Amniotic stem cell (primary cell): ENCODE measurements at places on chromosomes 2 and 18.

DNA sequence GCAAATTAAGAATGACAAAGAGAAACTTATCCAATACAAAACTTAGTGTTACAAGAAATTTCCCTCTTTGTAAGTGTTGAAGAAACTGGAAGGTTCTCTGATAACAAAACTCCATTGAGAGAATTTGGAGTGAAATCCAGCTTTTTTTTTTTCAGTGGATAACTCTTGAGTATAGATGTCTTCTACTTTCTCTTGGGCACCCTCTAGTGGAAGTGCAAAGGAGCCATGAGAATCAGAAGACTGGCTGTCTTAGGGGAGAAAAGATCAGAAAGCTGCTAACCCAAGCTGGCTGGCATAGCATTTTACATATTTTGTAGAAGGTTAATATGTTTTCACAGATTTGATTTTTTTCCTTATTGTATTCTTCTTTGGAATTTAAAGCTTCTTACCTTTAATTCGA, 138.8 kb upstream of the SATB2 start:
- no peak for DNase-seq

GRCh38 chr2:76679025-76679396, 843.2 kb downstream of the LRRTM4 start:
- no peak for DNase-seq

DNA sequence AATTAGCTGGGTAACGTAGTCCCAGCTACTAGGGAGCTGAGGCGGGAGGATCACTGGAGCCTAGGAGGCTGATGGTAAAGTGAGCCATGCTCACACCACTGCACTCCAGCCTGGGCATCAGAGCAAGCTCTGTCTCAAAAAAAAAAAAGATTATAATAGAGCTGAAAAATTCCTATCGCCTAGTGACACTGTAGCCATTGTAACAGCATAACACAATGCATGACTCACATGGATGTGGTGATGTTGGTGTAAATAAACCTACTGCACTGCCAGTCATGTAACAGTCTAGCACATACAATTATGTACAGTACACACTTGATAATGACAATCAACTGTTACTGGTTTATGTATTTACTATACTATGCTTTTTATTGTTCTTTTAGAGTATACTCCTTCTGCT, 39.6 kb downstream of the MGAT4A start:
- no peak for DNase-seq

- DNase-seq: no peak
Observed at GRCh38 chr2:24076849-24077534, 866 bp upstream of the SF3B6 start.

DNA sequence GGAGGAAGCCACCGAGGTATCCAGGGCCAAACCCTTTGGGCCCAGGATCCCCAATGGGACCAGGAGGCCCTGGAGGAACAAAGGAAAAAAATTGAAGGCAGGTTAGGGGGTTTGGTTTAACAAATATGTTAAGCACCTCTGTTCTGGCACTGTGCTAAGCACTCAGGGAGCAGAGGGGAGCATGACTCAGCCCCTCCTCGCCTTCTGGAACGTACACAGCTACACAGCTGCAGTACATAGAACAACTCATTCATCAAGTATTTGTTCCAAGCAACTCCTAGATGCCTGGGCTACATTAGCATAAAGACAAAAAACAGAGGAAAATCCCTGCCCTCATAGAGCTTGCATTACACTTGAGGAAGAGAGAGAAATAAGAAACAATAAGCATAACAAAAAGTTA, 153.6 kb downstream of the COL4A4 start:
- no peak for DNase-seq

DNA sequence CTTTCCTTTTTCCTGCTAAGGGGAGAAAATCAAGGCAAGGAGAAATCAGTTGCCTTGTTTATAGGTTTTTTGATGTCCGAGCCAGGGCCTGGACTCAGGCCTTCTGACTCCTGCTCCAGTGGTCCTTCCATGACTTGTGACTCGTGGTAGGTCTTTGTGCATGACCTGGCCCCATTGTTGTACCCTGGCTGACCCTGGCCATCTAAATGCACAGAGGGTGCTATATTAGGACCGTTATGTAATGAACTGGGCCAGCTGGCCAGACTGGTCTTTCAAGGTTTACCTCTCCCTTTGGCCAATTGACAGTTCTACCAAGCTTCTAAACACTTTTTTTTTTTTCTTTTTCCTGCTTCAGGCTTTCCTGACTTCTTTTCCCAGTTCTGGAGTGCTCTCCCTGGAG, 81.1 kb downstream of the SETBP1 start:
- no peak for DNase-seq

- DNase-seq: no peak
Observed at GRCh38 chr2:23449413-23449812, 64.4 kb downstream of the KLHL29 start.

DNA sequence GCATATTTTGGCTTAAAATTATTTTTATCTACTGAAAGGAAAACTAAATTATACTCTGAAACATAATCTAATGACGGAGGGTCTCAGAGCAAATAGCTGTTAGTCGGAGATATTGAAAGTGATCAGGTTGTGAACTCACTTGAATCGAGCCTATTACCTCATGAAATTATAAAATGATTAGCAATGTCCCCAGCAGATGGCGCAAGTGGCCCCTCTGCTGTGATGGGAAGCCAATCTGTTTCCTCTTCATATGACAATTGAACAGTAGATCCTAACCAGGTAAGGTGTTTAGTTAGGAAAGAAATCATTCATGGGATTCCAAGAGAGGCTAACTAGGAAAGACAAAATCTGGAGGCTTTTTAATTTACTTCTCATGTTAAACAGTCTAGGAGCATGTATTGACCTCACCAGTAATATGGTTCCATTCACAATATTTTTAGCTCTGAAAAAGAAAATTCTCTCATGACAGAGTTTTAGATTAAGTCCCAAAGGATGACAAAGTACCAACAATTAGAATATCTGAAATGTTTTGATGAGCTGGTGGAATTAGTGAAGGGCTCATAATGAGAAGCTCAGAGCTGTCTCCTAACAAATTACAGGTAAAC, 29.9 kb upstream of the MPPE1 start:
- DNase-seq: peak; percentile 49

DNA sequence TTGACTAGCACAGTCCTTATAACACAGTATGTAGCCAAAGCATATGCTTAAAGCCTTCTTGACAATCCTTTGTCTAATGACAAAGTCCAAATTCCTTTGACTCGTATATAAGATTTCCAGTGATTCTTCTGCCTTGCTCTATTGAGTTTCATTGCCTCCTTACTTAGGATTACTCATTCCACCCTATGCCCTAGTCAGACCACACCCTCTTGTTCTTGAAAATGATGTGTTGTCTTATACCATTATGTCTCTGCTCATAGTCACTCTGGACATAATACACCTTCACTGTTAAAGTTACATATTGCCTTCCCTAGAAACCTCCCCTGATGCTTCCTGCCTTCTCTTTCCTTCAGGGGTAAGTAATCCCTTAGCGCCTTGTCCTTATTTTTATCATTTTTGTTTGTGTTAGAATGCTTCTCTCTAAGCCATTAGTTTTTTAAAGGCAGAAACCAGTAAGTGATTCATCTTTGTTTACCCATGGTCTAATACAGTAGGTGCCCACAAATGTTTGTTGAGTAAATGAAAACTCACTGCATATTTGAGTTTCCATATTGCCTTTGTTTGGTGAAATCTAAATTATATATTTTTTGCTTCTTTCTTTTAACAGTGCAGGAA, 19.3 kb downstream of the GPD2 start:
- DNase-seq: no peak

GRCh38 chr2:32446369-32446768, 89.5 kb downstream of the BIRC6 start:
- no peak for DNase-seq

- DNase-seq: no peak
Observed at GRCh38 chr2:9483107-9483506, 8.8 kb downstream of the IAH1 start.

- DNase-seq: no peak
Observed at GRCh38 chr2:112485849-112486248, 3.9 kb downstream of the TTL start.

DNA sequence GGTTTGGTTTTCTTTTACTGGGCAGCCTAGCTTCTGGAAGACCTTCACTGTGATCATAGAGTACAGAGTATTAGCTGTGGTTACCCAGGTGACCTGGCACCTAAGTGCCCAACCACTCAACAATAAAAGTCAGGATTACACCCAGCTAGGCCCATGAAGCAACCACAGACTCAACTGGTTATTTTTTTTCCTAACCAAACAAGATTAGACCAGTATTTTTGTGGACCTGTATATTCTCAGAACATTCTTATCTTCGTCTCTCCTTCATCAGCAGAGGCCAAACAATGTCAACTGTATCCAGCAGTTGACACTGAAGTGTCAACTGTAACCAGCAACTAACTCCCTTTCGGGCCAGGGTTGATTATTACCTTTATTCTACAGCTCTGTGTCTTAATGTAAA, 289.2 kb upstream of the SLC39A10 start:
- no peak for DNase-seq

DNA sequence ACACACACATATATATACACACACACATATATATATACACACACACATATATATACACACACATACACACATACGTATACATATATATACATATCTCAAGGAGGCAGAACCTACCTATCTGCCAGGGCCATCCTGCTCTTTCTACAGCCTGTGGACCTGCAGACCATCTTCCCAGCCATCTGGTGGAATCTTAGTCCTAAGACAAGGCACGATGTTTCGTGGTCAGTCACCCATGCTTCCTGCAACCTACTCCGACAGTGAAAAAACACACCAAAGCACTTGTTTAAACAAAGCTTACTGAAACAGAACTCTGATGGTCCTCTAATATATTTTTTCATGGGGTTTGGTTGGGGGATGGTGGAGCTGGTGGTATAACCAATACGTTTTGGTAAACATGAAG, 164.2 kb upstream of the ZNF521 start:
- DNase-seq: no peak

- no peak for DNase-seq
Observed at GRCh38 chr18:8474661-8475060, 134.6 kb upstream of the RAB12 start.

GRCh38 chr2:233406865-233407264, 52.6 kb downstream of the DGKD start:
- DNase-seq: no peak

DNA sequence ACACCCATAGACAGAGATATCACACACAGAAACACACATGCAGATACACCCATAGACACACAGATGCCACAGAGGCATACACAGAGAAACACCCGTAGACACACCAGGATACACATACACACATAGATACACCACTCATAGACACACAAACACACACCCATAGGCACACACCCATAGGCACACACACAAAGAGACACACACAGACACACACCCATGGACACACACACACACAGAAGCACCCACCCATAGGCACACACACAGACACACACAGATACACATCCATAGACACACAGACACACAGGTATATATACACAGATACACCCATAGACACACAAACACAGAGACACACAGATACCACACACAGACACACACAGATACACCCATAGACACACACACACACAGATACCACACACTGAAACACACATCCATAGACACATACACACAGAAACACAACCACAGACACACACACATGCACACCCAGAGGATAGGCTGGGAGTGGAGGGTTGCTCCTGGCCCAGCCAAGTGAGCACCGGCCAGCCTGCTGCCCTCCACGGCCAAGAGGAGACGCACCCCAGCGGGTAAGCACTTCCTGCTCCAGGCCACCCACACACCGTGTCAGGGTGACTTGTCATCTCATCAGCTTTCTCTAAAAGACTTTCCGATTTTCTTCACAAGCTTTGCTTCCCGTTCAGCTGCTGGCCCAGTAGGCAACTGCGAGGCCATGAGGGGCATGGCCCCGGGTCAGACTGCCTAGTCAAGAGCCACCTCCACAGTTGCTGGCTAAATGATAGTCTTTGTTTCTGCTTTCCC, 14.1 kb upstream of the CNNM3 start:
- no peak for DNase-seq

- no peak for DNase-seq
Observed at GRCh38 chr2:143231254-143231645, 102.0 kb downstream of the ARHGAP15 start.

DNA sequence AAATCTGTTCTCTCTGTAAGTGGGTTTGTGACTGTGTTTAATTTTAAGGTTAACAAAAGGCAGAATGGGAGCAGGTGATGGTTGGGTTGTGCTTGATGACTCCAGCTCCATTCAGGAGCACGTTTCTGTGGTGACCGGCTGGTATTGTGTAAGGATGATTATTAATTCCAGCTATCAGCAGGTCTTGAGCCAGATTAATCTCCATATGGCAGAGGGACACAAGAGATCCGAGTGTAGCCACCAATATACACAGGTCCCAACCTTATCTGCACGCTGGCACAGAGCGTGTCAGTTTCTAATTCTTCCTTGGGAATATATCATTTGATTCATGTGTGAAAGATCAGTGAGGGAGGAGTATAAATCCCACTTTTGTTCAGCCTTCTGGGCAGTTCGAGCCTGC, 199.0 kb upstream of the DCC start:
- DNase-seq: no peak

DNA sequence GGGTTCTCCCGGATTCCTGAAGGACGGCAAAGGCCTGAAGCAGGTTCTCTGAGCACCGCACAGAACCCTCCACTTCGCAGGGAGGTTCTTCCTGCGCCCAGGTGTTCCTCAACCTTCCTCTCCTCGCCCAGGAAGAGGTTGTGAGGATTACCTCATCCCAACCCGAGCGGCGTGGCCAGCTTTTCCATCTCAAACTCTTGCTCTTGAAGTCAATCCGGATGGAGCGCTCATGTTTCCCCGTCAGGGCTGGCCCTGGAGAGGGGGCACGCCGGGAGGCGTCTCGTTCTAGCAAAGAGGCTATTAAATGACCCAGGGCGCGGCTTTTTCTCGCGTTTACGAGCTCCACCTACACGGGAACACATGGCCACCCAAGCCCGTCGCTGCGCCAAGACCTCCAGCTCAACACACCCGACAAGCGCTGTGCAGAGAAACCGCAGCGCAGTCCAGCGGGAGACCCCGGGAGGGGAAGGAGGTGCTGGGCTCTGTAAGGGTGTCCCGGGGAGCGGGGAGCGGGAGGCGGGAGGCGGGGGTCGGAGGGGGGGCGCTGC, 540 bp upstream of the RAB10 start:
- DNase-seq: peak; percentile 74

DNA sequence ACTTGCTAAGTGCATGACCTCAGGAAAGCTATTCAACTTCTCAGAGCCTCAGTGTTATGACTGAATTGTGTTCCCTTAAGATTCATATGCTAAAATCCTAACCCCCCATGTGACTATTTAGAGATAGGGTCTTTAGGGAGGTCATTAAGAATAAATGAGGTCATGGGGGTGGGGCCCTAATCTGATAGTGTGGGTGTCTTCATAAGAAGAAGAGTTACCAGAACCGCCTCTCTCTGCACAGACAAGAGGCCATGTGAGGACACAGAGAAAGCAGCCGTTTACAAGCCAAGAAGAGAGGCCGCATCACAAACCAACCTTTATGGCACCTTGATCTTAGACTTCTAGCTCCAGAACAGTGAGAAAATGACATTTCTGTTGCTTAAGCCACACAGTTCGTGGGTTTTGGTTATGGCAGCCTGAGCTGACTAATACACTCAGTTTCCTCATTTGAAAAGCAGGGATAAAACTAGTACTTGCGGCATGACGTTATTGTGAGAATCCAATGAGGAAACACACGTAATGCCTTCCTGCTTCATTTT, 9.9 kb downstream of the SH2D6 start:
- DNase-seq: no peak

GRCh38 chr2:85130407-85130806, 2.8 kb upstream of the TCF7L1 start:
- DNase-seq: no peak

- no peak for DNase-seq
Observed at GRCh38 chr2:135245071-135245470, 193.0 kb downstream of the RAB3GAP1 start.

GRCh38 chr2:207747653-207748560, 21.8 kb downstream of the FZD5 start:
- DNase-seq: no peak

GRCh38 chr2:120601566-120601965, 134.1 kb upstream of the GLI2 start:
- no peak for DNase-seq
